ENCODE measurements at places on chromosomes 4 and X. TPM values are rescaled to one million over a fixed set of nuclear protein-coding genes. Genes with fewer than 3 reads are reported as not detected.

Gene UCP1
- not detected for total RNA-seq

GRCh38 chr4:157076578-157076947, 613 bp downstream of the GLRB start:
- DNase-seq, result no peak

DNA sequence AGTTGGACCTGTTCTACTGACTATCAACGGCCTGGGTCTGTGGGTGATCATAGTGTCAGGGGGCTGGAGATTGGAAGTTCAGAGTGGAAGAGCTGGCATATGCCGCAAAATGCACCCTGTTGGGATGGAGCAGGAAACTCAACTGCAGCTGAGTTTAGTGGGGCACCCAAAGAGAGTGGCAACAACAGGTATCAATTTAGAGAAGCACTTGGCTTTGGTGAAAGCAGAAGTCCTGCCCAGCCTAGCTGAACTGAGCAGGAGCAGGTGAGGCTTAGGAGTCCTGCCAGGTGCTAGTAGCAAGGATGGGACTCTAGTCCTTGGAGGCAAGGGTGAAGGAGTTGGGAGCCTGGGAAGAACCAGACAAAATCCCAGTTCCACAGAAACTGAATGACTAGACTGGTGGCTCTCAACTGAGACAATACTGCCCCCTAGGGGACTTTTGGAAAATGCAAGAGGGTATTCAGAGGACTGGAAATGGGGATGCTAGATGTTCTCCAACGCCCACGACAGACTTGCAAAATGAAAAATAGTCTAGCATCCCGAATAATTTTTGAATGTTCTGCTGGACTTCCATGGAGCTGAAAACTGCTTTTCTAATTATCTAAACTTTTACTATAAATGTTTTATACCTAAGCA, 49.4 kb downstream of the RTL9 start:
- DNase-seq, result no peak

DNA sequence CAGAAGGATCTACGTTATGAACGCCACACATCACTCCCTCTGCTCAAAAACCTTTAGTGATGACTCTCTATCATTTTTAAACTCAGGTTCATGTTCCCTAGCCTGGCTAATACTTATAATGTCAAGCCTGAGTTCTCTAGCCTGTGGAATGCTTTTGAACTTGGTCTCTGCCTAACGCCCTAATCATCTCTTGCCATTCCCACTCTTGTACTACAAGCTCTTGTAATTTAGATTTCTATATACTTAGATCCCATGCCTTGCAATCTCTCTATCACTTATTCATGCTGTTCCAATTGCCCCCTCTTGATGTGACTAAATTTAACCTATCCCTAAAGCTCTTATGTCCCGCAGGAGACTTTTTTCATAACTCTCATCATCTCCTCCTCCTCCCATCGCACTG, 40.3 kb downstream of the SLC4A4 start:
- no peak for DNase-seq

Gene TCEAL1
- total RNA-seq, result 15.8 TPM

Gene FREM3
- 0.18 TPM for total RNA-seq

DNA sequence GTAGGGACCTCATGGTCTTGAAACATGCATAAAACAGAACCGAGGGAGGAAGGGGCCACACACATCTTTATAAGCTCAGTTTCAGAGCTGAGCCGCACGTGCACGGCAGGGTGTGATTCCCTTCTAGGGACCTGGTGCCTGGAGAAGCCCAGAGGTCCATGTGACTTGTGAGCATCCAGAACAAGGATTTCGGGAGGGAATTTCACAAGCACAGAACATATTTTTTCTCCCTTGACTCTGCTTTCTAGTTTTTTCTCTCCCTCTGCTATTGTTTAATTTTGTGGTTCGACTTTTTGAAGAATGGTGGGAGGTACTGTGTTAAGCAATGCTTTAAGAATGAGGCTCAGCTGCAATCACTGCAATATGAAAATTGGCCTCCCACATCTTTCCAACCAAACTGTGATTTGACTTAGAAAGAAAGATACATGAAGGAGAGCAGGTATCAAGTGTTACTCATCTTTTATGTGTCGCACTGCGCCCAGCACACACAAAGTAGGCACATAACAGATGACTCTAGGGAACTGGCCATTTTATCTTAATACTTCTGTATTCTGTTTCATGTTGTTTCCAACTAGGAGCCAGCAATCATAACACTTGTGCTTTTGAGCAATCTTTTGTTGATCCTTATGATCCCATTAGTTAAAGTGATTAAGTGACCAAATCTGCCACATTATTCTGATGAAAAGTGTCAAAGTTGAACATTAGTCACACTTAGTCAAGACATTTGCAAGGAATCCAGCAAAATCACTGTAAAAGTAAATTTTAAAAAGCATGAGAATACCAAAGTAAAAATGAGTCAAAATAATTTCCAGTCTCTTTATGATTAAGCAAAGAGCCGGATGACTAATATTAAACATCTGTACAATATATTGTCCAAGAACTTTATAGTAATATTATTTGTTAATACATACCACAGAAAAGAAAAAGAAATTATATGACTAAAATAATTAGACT, 86.4 kb downstream of the SHISA3 start:
- no peak for DNase-seq

Gene FAM114A1
- 117 TPM for total RNA-seq

DNA sequence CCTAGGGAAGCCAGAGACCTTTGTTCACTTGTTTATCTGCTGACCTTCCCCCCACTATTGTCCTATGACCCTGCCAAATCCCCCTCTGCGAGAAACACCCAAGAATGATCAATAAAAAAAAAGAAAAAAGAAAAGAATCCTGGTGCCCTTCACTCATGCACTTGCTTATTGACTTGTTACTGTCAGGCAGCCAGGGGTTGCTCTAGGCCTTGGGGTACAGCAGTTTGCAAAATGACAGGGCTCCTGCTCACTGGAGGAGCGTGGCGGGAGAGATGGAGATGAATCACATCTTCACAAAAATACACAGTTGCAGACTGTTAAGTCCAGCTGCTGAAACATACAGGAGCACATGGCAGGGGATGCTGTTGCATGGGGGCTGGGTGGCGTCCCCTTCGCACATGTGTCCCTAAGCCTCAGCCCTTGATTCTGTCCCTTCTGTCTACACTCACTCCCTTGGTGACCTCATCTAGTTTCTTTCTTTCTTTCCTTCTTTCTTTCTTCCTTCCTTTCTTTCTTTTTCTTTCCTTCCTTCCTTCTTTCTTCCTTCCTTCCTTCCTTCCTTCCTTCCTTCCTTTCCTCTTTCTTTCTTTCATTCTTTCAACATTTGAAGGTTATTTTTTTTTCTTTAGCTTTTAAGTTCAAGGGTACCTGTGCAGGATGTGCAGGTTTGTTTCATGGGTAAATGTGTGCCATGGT, 16.9 kb upstream of the TMEM271 start:
- DNase-seq, result no peak

Gene TRIM61
- not detected for total RNA-seq

DNA sequence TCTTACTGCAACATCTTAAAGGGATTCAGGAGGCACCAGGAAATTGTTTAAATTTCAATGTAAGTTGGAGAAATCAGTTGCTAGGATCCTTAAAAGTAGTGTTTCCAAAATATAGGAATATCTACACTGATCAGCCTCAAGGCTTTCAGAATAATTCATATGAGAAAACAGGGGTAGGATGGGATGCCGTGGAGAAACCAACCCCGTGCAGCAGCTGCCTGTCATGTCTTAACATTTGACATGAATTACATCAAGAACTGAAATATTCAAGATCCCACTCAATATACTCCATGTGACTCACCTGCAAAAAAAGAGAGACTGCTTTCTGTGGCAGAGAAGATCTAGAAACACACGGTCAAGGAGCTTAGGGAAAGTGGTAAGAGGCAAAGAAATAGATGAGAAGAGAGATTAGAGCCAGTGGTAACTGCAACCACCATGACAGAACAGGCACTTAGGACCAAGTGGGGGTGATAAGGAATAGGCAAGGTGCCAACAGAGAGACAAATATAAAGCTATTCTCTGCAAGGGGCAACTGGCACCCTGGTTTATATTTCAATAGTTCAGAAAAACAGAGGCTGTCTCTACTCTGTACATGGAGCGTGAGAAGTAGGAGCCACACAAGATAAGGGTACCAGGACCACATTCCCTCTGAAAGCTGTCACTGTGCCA, 64.0 kb downstream of the SLC39A8 start:
- no peak for DNase-seq

- no peak for DNase-seq
These were observed 14.7 kb downstream of the ZCCHC13 start for GRCh38 chrX:74318672-74319071.

Gene MAOB
- not detected for total RNA-seq

Gene TRMT2B
- 24.3 TPM for total RNA-seq

- no peak for DNase-seq
These were observed 110.0 kb downstream of the HS6ST2 start for GRCh38 chrX:132848296-132848970.

Gene TRIM60
- total RNA-seq, result not detected

Gene RGN
- total RNA-seq, result 0.56 TPM

GRCh38 chr4:185036019-185036418, 17.7 kb downstream of the HELT start:
- no peak for DNase-seq

Gene HSD17B13
- not detected for total RNA-seq

- no peak for DNase-seq
These were observed 60.1 kb downstream of the LDB2 start for GRCh38 chr4:16838226-16838875.

DNA sequence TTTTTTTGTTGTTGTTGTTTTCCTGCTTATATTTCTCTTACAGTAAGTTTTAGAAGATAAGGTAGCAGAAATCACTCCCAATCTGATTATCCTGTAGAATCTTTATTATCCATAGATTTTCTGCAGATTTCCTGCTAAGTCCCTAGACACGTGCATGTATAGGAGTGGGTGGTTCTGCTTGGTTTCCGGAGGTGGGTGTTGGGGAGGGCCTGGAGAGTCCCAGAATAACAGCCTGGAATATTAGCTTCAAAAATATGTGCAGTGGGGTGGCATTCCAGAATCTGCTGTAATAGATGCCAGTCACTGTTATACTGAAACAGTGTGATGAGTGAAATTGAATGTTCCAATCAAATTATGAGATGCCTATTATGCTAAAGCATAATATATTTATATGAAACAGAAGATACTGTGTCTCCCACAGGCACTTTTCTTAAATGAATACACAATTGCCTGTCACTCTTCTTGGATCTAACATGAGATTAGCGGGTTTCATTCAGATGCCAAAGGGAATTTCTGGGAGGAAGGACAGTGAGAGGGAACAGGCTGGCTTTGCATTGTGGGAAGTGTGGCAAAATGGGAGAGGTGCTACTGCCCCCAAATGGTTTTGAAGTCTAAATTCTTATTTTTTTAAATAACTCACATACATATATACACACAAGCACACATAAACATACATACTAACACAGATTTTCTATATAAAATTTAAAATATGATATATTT, 37.6 kb downstream of the C4orf50 start:
- no peak for DNase-seq

Gene FABP2
- total RNA-seq, result not detected

DNA sequence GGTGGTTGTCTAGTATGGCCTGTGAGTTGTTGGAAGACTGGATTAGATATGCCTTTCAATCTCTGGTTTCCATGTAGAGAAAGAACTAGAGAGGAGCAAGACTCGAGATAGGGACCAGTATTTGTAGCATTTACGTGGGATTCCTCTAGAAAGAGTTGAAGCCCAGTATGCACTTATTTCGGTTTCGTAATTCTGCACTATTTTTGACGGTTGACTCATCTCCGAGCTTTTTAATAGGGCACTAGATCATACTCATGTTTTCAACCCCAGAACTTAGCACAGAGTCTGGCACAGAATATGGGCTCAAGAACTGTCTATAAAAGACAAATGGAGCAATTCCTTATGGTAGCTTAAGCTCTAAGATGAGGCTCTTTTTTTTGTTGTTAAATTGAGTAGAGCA, 15.7 kb downstream of the HELT start:
- DNase-seq, result no peak

GRCh38 chr4:128775916-128776315, 33.6 kb upstream of the JADE1 start:
- no peak for DNase-seq

DNA sequence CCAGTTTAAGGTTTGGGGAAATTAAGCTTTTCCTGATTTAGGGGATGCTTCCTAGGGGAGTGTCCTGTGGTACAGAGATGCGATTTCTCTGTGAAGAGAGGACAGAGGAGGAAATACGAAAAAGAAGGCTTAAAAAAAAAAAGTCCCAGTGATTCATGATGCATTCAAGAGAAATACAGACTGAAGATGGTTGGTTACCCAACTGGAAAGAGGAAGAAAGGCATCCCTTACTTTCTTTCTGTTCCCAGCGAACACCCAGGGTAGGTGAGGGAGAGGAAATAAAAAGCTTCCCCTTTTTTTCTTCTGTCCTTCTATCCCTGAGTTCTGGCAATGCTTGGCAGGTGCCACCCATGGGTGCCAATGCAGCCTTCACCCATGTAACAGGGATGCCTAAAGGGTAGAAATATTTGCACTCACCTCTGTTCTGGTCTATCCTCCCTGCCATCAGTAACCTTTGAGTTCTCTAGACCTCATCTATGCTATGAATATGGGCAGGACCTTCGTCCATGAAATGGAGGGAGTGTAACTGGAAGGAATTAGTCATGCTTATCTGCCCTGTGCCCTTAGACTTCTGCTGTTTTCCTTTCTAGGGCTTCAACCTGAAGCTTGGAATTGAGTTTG, 230.1 kb upstream of the GALNTL6 start:
- DNase-seq, result no peak

DNA sequence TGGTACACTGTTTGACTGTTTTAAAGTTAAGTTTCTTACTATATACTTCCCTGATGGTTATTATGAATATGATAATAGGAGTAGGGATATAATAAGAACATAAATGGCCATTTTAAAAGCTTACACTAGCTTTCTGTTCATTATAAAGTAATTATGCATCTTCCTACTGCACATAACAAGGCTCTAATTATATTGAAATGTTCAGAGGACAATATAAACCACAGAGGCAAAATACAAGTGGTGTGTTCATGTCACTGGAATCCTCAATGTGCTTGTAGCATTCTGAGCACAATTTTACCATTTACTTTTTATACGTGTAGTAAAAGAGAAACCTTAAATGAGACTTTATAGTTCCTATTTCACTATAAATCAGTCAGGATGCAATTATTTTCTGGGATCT, 268.3 kb downstream of the TMA16 start:
- DNase-seq, result no peak

DNA sequence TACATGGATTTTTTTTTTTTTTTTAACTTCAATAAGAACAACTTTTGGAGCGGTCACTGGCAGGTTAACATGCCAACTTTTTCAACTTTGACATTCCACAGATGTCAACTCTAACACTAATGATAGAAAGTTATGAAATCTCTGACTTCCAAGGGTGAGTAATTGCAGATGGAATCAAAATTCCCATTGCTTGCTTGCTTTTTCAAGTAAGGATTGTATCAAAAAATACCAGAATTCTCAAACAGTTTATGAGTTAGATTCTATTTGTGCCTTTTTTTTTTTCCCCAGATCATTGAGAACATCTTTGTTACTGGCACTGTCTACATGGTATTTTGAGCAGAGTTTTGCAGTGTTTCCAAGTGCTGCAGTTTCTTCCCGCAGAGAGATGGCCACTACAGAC, 50.3 kb upstream of the OTUD4 start:
- DNase-seq, result no peak

Gene GAGE13
- total RNA-seq, result not detected

Gene USP26
- total RNA-seq, result not detected

GRCh38 chr4:22462688-22463087, 53.2 kb downstream of the ADGRA3 start:
- DNase-seq, result no peak
